Left lung (tissue), 14 donors: ENCODE measurements at places on chromosomes 3 and 15. TPM values are rescaled to one million over a fixed set of nuclear protein-coding genes. Genes with fewer than 3 reads are reported as not detected.

- no peak for DNase-seq
These were observed 53.9 kb downstream of the TRIM69 start for GRCh38 chr15:44790215-44790614.

GRCh38 chr3:112605285-112605684, 35.7 kb downstream of the CCDC80 start:
- DNase-seq = peak; percentile 18

- peak; percentile 76 for DNase-seq
These were observed at the start of gene EOMES for GRCh38 chr3:27721717-27722564. EOMES (minus strand) TSS chr3:27722323; CDS start chr3:27722294, 29 bp downstream.

DNA sequence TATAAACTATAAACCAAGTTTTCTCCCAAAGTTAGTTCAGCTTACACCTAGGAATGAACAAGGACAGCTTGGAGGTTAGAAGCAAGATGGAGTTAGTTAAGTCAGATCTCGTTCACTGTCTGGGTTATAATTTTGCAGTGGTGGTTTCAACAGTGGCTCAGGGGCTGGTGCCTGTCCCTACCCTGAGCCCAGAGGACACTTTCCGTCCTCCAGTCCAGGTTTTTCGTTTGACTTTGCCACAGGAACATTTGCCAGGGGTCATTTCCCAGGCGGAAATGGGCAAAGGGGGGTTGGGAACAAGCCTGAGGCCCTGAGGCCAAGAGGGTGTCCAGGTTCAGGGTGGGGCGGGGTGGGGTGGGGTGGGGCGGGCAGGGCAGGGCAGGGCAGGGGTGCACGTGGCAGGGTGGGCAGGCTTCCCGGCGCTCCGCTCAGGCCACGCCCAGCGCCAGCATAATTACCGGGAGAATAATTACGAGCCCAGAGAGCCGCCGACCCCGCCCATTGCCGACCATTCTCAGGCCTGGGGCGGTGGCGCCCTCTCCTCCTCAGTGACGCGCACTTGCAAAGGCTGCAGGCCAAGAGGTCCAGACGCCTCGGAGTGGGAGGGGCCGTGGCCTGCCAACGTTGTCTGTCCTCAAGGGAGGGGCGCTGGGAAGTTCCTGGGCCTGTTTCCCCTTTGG, 70.4 kb downstream of the KLF13 start:
- DNase-seq = peak; percentile 94

- DNase-seq = no peak
These were observed 81.9 kb downstream of the CCK start for GRCh38 chr3:42183991-42184632.

MB21D2 gene
- total RNA-seq = 3.2 TPM
